ENCODE measurements at places on chromosomes 11 and 22.
A peak's percentile ranks its signal among the peaks of the same experiment; 100 is the strongest.

DNA sequence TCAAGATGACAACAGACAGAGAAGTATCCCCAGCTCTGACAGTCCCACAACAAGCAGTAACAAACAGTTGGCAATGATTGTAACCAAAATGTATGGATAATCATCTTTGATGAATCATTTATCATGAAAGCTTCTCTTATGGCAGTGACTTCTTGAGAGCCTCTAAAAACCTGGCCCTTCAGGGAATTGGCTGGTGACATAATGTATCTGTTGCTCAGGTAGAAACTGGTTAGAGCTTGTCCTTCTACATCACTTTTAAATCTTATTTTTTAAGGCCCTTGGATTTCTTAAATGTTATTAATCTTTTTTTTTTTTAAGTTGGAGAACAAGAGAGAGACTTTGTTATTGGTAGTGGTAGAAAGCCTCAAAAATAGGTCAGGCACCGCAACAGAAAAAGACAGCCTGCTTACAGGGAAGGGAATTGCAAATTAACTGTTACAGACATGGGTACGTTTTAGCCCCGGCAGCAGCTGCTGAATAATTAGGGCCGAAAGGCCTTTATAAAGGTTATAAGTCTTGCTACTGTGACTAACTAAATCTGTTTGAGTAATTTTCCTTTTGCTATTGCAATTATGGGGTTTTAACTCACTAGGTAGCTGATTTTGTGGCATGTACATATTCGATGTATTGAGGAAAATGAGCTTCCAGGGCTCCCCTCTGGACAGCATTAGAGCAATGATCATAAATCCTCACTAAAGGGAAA lies 207.7 kb upstream of the LRRC4C start:
- no peak for DNase-seq

DNA sequence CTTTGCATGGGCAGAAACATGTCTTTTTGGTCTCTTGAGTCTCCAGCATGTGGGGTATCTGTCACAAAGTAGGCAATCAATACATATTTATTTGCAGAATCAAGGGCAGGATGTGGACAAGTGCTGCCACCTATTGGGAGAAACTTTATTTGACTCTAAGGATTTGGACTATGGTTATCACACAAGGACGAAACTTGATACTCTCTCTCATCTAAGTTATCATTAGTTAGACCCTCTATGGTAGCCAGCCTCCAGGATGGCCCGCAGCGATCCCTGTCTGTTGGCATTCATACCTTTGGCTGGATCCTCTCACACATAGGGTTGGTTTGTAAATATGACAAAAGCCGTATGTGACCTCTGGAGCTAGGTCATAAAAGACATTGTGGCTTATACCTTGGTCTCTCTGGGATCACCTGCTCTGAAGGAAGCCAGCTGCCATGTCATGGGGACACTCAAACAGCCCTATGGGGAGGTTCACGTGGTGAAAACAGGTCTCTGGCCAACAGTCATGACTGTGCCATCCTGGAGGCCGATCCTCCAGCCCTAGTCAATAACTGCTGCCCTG lies 1.1 kb upstream of the FBXO7 start:
- DNase-seq, result peak; percentile 24

DNA sequence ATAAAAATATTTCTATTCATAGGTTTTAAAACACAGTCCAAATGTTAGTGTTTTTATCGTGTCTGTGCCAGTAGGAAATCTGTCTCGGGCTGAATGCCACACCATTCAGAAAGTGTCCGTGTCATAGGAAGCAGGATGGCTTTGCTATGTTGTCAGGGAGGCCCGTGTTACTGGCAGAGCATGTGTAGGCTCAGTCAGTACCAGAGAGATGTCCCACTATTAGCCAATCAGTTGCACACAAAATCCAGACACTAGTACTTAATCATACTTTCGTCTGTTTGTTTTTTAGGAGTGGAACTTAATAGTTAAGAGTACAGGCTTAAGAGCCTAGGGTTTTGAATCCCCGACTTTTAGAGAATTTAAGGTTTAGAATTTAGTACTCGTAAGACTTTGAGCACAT lies 30.2 kb upstream of the SYN3 start:
- no peak for DNase-seq

- DNase-seq, result no peak
Observed at GRCh38 chr22:46673662-46674236, 53.6 kb downstream of the GRAMD4 start.

- DNase-seq, result no peak
Observed at GRCh38 chr22:43826142-43827002, 14.3 kb upstream of the EFCAB6 start.

- DNase-seq, result no peak
Observed at GRCh38 chr11:1126491-1126926, 31.2 kb upstream of the MUC5AC start.

DNA sequence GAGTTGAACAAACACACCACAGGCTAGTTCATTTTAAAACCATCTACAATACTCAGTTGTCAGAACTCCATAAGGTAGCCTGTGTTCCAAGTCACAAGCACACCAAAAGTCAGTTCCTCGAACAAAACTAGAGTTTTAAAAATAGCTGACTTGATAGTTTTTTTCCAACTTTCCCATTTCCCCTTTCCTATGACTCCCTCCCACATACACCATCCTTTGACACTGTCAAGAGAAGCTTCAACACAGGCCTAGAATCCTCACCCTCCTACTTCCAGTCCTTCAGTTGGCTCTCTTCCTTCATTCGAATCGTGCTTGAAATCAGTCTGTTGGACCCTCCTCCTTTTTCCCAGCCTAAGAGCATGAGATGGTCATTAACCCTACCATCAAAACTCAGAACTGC lies 105.7 kb upstream of the AKIP1 start:
- no peak for DNase-seq

DNA sequence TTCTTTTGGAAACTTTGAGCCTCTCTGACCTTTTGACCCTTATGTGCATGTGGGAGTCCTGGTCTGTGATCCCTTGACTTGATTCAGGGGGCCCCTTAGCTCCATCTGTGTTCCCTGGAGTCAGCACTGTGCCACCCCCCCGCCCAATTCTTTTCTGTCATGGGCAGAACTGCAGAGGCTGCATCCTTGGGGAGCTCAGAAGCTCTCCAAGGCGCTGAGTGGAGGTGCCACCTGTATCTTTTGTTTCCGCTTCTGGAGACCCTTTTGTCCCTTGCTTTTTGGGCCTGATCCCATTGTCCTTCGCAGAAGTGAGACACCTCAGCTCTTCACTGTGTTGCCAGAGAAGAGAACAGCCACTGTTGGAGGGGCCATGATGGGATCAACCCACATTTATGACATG lies 2.4 kb upstream of the PACS1 start:
- DNase-seq, result no peak

- DNase-seq, result no peak
Observed at GRCh38 chr11:11456866-11457265, 103.8 kb upstream of the CSNK2A3 start.

- DNase-seq, result no peak
Observed at GRCh38 chr11:65148657-65149056, 14.3 kb upstream of the SYVN1 start.

GRCh38 chr11:11821899-11822298 lies 19.9 kb upstream of the USP47 start:
- DNase-seq, result no peak

- DNase-seq, result no peak
Observed at GRCh38 chr11:128906185-128907050, 15.3 kb downstream of the KCNJ5 start.

DNA sequence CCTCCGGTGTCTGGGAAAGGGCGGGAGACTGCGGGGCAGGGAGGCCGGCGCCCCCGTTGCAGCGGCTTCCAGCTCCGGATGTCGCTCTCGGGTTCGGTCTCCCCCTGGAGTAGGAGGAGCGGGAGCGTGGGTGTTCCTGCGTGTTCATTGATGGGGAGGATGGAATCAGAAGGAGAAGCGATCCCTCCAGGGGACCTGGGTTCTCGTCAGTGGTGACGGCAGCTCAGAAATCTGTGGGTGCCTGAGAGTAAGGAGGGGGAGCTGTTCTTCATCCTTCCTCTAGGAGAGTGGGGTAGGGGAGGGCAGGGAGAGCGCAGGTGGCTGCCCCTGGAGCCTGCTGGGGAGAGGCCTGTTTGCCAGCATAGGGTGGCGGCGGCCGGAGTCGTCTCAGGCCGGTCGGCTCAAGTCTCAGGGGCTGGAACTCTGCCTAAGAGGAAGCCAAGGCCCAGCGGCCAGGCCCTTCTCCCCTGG lies 1.1 kb downstream of the UBASH3B start:
- peak; percentile 23 for DNase-seq

DNA sequence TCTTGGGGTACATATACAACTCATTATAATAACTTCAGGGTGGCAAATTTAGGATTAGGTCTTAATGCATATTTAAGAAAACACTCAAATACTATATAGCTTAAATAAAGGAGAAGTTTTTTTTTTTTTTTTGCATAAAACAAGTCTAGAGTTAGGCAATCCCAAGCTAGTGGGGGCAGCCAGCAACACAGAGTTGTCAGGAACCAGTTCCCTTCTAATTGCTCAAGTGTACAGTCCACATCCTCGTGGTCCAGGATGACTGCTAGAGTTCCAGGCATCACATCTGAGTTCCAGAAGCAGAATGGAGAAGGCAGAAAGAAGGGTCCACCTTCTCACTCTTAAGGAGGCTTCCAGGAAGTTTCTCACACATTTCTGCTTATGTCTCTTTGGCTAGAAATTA lies 261.9 kb upstream of the PLET1 start:
- no peak for DNase-seq
